ENCODE measurements at places on chromosomes 1 and 21. TPM values are rescaled to one million over a fixed set of nuclear protein-coding genes. Genes with fewer than 3 reads are reported as not detected.

Gene CD2
- 0.69 TPM for total RNA-seq

Gene ETNK2
- total RNA-seq, result 53.6 TPM

Gene IGSF21
- total RNA-seq, result 0.24 TPM

DNA sequence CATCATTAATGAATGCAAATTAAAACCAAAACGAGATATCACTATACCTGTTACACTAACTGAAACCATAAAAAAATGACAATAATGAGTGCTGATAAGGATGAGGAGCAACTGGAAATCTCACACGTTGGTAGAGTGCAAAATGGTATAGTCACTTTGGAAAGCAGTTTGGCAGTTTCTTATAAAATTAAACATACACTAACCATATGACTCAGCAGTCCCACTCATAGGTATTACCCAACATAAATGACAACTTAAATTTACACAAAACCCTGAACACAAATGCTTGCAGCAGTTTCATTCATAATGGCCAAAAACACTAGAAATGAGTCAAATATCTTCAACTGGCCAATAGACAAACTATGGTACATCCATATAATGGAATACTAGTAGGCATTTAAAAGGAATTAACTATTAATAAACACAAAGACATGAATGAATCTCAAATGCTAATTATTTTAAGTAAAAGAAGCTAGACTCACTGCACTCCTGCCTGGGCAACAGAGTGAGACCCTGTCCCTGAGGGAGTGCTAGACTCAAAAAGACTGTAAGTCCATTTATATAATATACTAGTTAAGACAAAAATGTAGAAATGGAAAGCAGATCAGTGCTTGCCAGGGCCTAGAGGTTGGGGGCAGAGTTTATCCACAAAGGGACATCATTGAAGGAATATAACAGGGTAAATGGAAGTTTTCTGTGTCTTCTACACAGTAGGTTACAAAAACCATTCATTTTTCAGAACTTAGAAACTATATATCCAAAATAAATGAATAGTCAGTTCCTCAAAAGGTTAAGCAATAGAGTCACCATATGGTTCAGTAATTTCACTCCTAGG is 77.4 kb downstream of the EIF4G3 start:
- no peaks in the 10 kb centered on the region for H3K36me3 ChIP-seq
- no peak overlapping the region for H3K4me3 ChIP-seq
- DNase-seq, result no peak
- H3K4me1 ChIP-seq, result peaks cover 1% of the 10 kb centered on the region

- H3K27me3 ChIP-seq, result no peaks in the 10 kb centered on the region
- no peaks in the 10 kb centered on the region for H3K4me1 ChIP-seq
- H3K36me3 ChIP-seq, result no peaks in the 10 kb centered on the region
- H3K27ac ChIP-seq, result no peak within 1 kb of the TSS
- no peak for DNase-seq
- H3K4me3 ChIP-seq, result no peak within 1 kb of the TSS
Observed at GRCh38 chr1:169586395-169587255, at the start of gene F5. F5 (minus strand) TSS chr1:169586481; CDS start chr1:169586386, 95 bp downstream.

- no peaks in the 10 kb centered on the region for H3K36me3 ChIP-seq
- H3K4me3 ChIP-seq, result no peak overlapping the region
- DNase-seq, result no peak
- no peak overlapping the region for H3K27ac ChIP-seq
- H3K4me1 ChIP-seq, result no peaks in the 10 kb centered on the region
Observed at GRCh38 chr1:12102066-12102465, 39.0 kb downstream of the TNFRSF8 start.

- H3K4me1 ChIP-seq, result peaks cover 6% of the 10 kb centered on the region
- H3K27me3 ChIP-seq, result no peaks in the 10 kb centered on the region
- H3K4me3 ChIP-seq, result no peak overlapping the region
- no peak overlapping the region for H3K27ac ChIP-seq
- DNase-seq, result no peak
Observed at GRCh38 chr1:219126377-219126776, 47.3 kb upstream of the LYPLAL1 start.

GRCh38 chr1:30803562-30803961 is 46.0 kb upstream of the LAPTM5 start:
- no peaks in the 10 kb centered on the region for H3K27me3 ChIP-seq
- H3K4me1 ChIP-seq, result no peaks in the 10 kb centered on the region
- no peak for DNase-seq
- H3K4me3 ChIP-seq, result no peak overlapping the region
- no peak overlapping the region for H3K27ac ChIP-seq

GRCh38 chr1:11134251-11134897 is 34.7 kb upstream of the EXOSC10 start:
- H3K4me3 ChIP-seq, result no peak overlapping the region
- peaks cover 4% of the 10 kb centered on the region for H3K4me1 ChIP-seq
- no peak for DNase-seq
- H3K36me3 ChIP-seq, result no peaks in the 10 kb centered on the region

DNA sequence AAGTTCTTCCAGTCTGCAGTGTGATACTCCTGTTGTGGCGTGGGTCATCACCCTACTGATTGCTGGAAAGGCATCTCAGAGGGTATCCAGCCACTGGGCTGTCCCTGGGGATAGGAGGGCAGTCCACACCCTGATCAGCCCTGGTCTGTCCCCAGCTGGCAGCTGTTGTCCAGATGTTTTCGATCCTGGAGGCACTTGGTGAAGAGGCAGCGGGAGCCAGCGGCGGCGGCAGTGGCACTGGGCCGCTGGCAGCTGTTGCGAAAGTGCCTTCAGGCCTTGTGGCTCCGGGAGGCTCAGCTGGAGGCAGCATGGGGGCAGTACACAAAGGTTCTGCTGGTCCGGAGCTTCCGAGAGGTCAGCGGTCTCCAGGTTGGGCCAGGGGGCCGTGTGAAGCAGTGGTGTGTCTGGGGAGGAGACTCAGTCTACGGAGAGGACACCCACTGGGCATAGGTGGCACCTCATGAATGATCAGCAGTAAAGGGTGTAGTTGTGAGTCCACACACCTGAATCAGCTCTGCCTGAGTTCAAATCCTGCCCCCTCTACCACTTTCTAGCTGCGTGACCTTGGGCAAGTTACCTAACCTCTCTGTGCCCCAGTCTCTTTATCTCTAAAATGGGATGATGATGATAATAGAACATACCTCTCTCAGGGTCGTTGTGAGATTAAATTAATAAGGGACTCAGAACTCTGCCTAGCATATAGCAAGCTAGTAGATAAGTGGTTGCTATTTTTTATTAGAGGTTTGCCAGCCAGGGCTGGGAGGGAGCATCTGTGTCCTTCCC is 6.1 kb downstream of the C1orf167 start:
- H3K27me3 ChIP-seq, result no peaks in the 10 kb centered on the region
- peaks cover 3% of the 10 kb centered on the region for H3K4me1 ChIP-seq
- no peak overlapping the region for H3K4me3 ChIP-seq
- H3K36me3 ChIP-seq, result no peaks in the 10 kb centered on the region
- H3K27ac ChIP-seq, result no peak overlapping the region
- DNase-seq, result no peak
